A549 (cell line): ENCODE measurements at places on chromosomes 11 and 22.

GRCh38 chr11:125351033-125351867, 144.8 kb downstream of the FEZ1 start:
- DNase-seq, result no peak

GRCh38 chr11:57131080-57131790, 50.5 kb upstream of the LRRC55 start:
- peak; percentile 45 for DNase-seq

DNA sequence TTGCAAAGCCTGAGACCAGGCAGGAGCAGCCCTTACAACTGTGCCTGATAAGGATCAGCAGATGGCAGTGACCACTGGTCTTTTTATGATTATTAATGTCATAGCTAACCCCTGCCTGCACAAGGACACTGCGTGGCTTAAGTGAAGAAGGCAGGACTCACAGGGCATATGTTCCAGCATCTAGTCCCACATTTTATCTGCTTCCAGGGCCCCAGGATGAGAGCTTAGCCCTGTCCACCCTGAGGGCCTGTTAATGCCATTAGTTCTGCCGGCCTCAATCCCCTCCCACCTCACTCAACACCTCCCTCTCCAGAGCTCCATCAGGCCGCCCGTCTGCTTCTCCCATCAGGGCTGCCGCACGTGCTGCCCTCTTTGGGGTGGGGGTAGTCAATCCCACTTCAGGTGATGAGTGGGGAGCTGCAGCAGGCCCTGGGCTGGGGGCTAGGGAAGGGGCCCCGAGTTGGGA, 33.1 kb upstream of the TSPAN18 start:
- DNase-seq, result no peak

DNA sequence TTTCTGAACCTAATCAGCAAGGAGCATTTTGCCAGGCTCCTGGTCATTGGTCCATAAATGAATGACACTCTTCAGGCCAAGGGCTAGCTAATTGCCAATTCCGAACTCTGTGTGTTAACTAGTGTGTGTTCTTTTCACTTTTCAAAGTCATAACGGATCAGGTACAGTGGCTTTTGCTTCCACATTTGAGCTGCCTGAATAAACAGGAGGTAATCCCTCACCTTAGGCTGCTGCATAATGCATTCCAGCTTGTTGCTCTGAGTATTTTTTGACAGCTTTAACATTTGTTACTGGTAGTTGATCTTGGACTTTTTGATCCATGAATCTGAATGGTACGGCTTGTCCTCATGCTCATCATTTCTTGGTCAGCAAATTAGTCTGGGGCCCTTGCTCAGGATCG, 485.1 kb downstream of the CNTN5 start:
- DNase-seq, result no peak

DNA sequence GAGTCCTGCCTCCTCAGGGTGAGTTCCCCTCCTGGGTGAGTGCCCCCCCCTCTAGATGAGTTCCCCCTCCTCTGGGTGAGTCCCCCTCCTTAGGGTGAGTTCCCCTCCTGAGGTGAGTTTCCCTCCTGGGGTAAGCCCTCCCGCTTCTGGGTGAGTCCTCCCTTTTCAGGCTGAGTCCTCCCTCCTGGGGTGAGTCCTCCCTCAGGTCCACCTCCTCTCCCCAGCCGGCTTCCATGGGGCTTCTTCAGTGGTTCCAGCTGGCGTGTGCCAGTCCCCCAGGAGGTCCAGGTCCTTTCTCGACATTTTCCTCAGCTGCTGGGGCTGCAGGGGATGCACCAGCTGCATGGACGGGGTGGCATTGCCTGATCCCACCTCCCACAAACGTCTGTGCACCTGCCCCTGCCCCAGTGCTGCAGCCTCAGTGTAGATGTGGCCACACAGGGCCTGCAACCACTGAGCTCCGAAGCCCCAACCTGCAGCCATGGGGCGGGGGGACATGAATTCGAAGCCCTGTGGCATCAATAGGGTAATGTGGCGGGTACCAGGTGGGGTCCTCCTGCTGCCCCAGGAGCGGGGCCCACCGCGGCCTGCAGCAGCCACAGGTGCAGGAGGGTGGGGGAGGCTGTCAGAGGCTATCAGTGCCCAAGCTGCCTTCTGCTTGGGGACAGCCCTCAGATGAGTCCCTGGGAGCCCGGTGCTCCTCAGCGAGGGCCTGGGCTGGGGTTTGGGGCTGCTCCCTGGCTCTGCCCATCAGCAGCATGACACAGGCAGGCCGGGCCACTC, 101.3 kb upstream of the FGF3 start:
- no peak for DNase-seq

GRCh38 chr22:21867528-21868266, at the start of gene MAPK1:
TSS of gene MAPK1 (minus strand) at chr22:21867645. CDS start at chr22:21867440, 205 bp downstream.
- DNase-seq, result peak; percentile 58

GRCh38 chr22:35315141-35315854, 15.6 kb downstream of the TOM1 start:
- DNase-seq, result no peak

DNA sequence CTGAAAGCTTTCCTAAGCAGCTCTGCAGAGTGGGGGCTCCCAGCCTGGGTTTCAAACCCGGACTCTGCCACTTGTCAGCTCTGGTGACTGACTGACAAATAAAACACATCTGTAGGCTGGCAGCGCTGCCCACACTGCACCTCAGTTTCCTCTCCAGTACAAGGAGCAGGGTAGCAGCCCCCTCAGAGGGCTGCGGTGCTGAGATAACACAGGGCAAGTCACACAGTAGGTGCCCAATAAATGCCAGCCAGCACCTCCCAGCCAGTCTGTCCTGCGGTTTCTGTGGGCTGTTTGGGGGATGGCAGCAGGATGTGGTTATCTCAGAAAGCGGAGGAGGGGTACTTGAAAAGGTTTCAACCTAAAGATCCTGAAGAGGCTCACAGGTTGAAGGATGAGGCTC, 1.5 kb downstream of the SYT12 start:
- DNase-seq, result no peak

DNA sequence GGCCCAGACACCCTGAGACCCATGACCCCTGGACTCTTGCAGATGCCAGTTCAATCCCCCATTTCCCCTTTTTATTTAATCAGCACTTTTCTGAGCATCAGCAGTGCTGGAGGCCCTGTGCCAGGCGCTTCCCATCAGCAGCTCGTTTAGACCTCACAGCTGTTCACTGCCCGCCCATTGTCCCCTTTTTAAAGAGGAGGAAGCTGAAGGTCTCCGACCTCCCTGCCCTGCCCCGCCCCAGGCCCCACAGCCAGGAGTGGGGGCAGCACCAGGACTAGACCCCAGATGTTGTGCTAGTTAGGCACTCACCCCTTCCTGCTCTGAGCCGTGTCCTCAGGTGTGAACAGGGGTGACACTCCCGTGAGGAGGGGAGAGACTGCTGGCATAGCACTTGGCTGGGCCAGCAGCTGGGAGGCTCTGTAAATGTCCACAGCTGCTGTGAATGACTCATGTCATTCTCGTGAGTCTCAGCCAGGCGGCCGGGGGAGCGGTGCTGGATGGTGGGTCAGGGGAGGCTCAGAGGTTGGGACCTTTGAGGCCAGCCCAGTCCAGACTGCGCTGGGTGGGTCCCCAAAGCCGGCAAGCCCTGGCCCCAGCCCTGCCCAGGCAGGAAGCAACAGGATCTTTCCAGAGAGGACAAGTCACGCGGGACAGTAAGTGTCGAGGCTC, 19.9 kb downstream of the EMID1 start:
- no peak for DNase-seq

- no peak for DNase-seq
Observed at GRCh38 chr22:20542736-20543135, 35.3 kb downstream of the MED15 start.

- no peak for DNase-seq
Observed at GRCh38 chr11:132114185-132114584, 743.8 kb downstream of the NTM start.

DNA sequence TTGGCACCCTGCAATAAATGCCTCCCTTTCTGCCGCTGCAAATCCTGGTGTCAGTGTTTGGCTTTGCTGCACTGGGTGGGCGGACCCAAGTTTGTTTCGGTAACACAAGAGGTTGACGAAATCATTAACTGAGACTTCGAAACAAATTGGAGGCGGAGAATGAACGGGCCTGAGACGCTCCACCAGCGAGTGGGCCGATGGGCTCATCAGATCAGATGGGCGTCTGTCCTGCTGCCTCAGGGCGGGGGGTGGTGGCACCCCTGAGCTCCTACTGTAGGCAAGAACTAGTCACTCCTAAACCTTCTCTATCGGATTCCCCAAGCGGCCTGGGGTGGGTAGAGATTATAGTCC, 918 bp upstream of the CAPN5 start:
- no peak for DNase-seq

- peak; percentile 97 for DNase-seq
Observed at GRCh38 chr11:126268708-126269579, at the start of the genes FOXRED1 and SRPRA. TSS of gene FOXRED1 (plus strand) at chr11:126269154. CDS start at chr11:126269207, 53 bp downstream. TSS of gene SRPRA (minus strand) at chr11:126268895. CDS start at chr11:126268804, 91 bp downstream.

GRCh38 chr22:38305471-38306448, 11.5 kb downstream of the CSNK1E start:
- DNase-seq, result no peak

DNA sequence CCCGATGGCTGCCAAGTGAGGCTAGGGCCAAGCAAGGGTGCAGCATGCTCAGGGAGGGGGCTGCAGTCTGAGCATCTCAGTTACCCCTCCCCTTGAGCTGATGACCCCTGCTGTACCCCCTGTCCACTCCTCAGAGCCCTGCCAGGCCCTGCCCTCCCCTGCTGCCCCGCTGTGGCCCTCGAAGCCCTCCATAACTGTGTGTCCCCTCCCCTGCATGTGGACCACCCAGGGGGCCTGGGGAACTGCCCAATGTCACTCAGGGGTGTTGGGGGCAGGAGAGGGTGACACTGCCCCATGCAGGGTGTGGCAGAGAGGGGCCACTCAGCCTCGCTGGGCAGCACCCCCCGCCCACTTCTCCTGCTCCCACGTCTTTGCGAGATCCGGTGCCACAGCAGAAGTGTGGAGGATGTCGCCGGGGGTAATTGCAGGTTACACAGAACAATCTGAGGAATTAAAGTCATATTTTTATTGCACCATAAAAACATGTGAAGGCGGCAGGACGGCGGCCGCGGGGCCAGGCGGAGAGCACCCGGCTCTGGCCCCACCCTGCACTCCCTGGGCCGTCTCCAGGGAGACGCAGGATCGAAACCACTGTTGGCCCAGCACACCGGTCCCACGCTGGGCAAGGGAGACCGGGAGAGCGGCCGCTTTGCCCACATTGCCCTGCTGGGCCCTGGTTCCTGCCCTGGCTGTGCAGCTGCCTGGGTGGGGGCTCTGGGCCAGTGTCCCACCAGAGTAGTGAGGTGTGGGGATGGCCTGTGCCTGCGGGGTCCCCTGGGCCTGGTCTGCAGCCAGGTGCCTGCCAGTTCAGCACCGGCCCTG, 18.7 kb upstream of the GNB1L start:
- no peak for DNase-seq

- no peak for DNase-seq
Observed at GRCh38 chr11:44747316-44747715, 20.6 kb downstream of the TSPAN18 start.

DNA sequence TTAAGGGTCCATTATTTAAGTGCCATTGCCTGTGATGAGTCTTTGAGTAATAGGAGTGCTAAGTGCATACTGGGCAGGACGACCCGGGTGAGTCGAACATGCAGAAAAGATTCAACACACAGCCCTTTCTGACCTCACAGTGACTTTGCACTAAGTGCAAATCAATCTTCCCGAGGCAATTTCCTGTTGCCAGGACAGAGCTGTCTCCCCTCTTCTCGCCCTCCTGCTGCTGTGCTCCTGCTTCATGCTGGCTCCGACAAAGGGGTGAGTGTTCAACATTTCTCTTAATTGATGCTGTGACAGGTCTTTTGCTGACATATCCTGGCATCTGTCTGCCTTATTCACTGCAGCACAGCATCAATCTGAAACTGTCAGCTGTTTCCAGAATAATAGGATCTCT, 42.0 kb downstream of the MCHR1 start:
- peak; percentile 69 for DNase-seq
